Lower leg skin (tissue), 4 donors: ENCODE measurements at places on chromosomes 2 and 18.

- DNase-seq, result no peak
Observed at GRCh38 chr2:140248623-140249022, 1468.4 kb upstream of the NXPH2 start.

DNA sequence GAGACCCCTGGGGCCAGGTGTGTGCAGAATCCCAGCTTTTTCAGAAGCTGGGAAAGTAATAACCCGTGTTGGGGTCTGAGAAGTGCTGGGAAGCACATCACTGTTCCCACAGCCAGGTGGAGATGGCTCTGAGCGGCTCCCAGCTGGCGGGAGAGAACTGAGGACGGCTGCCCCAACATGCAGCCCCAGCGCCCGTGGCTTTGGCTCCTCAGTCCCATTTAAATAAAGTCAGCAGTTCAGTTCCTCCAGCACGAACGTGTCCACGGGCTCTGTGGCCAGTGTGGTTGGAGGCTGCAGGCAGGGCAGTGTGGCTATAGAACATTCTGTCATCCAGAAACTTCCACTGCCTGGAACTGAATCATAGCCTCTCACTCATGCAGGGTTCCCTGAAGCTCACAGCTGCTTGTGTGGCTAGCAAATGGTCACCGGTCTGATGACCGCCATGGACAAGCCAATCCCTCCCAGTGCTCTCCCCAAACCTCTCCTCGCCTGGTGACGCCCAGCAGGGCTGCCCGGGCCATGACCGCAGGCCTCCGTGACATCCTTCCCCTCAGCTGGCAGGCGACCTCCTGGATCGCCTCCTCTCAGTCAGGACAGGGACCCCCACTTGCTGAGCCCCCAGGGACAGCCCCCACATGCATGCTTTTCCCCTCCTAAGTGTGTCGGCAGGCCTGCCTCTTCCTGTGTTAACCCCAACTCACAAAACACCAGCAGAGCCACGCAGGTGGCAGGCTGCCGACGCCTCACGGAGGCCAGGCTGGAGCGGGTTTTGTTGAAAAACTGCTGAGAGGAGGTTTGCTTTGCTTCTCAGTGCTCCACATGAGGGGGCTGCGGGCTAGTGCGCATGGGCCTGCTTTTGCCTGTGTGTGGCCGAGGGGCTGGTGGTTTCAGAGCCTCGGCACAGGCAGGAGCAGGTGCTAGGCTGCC is 1.3 kb downstream of the RTP5 start:
- no peak for DNase-seq

DNA sequence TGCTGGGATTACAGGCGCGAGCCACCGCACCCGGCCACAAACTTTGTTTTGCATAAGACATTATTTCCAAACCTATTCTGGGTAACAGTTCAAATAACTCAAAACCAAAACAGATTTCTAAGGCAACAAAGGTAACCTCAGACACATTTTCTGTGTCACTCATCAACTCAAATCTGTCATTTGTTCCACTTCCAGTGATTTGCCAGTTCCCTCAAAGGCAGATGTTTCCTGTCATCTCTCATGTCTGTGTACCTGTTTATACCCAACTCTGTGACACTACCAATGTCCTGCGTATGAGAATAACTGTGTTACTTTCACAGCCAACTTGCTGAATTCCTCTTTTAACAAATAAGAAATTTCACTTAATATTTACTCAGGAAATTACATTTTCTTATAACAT is 54.4 kb downstream of the SCN3A start:
- DNase-seq, result no peak

DNA sequence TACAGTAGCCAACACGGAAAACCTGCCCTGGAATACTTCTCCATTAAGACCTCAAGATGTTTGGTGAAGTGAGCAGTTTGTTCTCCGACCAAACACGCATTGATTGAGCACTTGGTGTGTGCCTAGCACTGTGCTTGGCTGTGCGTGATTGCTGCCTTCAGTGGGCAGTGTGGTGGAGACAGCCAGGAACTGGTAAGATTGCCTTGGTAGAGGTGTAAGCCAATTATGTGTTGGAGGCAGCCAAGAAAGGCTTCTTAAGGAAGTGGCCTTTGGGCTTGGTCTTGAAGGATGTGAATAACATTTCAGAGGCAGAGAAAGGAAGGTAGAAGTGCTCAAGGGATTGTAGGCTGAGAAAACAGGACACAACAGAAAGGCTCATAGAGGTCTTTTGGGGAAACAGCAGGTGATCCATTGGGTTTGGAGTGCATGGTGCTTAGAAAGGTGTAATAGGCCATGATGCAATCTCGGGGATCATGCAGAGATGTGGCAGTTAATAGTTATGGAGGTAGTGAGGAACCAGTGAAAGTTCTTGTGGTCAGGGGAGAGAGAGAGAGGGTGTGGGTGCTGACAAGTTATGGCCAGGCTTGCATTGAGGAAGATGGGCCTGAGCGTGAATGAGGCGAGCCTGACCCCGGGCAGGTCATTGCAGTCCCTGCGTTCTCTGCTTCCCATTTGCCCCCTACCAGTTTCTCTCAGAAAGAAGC is 6.3 kb downstream of the B3GNT2 start:
- DNase-seq, result no peak

GRCh38 chr2:3169106-3169870 is 208.3 kb downstream of the EIPR1 start:
- DNase-seq, result no peak

GRCh38 chr2:71778936-71779773 is 325.8 kb downstream of the DYSF start:
- no peak for DNase-seq

GRCh38 chr2:180842461-180842860 is 137.9 kb upstream of the UBE2E3 start:
- no peak for DNase-seq

DNA sequence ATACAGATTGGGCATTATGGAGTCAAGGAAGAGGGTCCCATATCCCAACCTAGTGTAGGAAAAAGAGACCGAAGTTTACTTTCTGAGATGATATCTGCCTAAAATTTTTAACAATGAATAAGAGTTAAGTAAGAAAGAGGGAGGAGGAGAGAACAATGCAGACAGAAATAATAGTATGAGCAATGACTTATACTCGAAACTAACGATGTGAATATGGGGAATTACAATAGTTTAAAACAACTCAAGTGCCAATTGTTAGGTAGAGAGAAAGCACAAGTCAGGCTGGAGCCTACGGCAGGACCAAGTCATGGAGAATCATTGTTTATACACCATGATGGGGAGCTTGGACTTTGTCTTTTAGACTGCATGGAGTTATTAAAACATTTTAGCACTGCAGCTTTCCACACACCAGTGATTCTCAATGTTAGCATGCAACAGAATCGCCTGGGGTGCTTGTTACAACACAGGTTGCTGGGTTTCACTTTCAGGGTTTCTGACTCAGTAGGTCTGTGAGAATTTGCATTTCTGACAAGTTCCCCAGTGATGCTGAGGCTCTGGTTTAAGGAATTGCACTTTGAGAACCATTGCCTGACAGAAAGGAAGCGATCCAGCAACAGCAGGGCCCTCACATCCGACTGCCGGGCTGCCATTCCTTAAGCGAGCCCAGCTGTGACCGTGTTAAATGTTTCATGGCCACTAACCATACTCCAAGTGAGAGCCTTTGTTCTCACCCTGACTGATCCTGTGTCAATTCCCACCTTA is 511.2 kb downstream of the DCDC2C start:
- no peak for DNase-seq

DNA sequence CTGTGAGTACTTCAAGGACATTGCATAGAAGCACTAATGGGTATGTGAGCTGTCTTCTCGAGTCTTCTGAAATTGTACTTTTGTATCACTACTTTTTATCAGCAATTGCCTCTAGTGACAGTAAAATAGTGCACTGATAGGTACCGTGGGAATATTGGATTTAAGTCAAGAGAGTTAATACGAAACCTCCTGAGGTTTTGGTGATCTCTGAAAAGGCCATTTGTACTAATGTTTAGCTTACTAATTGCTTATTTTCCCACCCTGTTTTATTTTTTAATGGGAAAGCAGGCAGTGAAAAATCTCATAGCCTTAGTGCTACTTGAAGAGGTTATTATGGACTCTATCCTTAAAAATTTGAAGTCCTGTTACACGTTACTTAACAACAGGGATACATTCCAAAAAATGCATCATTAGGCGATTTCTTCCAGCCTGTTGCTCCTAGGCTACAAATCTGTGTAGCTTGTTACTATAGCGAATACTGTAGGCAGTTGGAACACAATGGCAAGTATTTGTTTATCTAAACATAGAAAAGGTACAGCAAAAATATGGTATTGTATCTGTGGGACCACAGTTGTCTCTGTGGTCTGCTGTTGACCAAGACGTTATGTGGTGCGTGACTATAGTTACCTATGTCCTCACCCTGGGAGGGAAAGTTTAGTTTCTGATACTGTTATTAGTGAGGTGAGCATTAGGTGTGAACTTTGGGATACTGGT is 65.9 kb downstream of the CAB39 start:
- DNase-seq, result no peak

DNA sequence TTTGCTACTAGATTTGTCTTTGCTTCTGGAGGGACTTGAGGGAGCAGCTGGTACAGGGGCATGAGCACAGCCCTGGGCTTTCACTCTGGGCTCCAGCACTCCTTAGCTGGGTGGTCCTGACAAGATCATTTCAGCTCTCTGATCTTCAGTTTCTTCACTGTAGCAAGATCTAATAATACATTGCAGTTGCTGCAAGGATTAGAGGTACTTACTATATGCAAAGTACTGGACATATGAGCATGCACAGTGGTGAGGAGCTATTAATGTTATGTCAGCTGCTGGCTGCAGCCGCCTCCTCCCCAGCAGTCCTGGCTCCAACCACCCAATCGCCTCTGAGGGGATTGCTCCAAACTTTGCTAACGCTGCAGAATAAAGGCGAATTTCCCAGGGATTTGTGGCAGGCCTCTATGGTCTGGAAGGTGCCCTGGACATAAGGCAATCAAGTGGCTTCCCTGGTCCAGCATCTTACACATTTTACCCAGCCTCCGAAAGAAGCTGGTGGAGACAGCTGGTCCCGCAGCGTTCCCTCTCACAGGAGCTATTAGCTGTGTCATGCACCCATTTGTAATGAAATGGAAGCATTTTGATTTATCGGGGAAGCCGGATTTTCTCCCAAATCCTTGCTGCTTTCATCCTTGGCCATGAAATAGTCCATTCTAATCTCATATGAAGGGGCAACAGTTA is 96.7 kb downstream of the RHOB start:
- DNase-seq, result no peak

- DNase-seq, result no peak
Observed at GRCh38 chr2:197710424-197711042, 5.4 kb downstream of the MARS2 start.

DNA sequence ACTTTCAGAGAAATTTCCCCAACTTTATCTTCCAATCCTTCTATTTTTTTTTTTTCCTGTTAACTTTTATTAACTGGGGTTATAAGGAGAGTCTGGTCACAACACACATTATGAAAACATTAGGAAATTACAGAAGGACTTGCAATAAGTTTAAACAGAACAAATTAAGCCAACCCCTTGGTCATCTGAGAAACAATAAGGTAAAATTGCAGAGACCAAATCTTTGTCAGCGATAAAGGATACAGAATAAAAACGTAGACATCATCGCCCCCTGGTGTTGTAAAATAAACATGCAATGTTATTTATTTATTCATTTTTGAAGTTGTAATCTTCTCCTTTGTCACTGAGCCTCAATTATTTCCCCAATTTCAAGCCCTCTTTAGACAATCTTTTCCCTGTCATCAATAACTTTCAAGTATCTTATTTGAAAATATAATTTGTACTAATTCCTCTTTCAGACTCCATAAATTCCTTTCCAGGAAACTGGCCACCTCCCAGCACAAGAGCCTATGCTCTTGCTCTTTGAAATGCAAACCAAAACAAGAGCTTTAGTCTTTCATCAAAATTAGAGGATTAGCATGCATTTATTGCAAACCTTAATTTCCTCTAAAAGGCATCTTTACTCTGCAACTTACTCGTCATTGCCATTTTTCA is 19.5 kb downstream of the G6PC2 start:
- DNase-seq, result no peak

GRCh38 chr2:216287251-216287650 is 85.0 kb downstream of the MARCHF4 start:
- no peak for DNase-seq

- DNase-seq, result no peak
Observed at GRCh38 chr18:65792456-65793074, 41.8 kb downstream of the CDH7 start.

DNA sequence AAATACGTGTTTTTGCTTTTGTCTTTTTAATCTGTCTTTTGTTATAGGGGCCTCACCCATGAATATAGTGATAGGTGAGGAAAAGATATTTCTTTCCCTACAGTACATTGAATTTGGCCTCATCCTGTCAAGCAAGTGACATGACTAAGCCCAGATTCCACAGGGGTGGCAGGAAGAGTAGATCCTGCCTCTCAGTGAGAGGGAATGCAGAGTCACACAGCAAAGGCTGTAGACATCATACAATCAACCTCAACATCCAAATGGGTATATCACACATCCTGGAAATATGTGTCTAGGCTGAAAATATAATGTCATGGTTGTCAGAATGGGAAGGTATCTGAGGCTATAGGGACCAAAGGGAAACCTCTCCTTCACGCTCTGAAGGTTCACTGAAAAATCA is 269.6 kb downstream of the CDH20 start:
- no peak for DNase-seq

GRCh38 chr2:2896643-2897042 is 481.0 kb downstream of the EIPR1 start:
- DNase-seq, result peak; percentile 34

DNA sequence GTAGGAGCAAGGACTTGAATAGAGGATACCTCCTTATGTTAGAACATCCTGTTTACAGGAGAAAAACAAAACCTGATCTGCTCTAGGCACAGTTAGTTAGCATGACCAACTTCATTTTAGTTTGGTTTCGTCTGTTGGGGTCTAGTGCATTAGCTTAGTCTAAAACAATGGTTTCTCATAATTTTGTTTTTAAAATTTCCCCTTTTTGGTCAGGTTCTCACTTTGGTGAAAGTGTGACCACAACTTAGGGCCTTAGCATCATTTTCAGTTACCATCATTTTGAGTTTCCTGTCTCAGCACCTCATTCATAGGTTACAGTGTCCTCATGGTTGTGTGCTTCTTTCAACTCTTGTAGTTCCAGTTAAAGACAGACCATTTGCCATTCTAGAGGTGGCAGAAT is 1277.0 kb upstream of the SLC39A10 start:
- no peak for DNase-seq

GRCh38 chr2:84427235-84428138 is 31.6 kb downstream of the SUCLG1 start:
- DNase-seq, result no peak

- DNase-seq, result no peak
Observed at GRCh38 chr2:64325852-64326577, 127.9 kb upstream of the LGALSL start.

- DNase-seq, result no peak
Observed at GRCh38 chr2:29000956-29001355, 19.9 kb downstream of the TOGARAM2 start.

GRCh38 chr2:95356821-95357700 is 45.4 kb upstream of the FAHD2A start:
- no peak for DNase-seq

DNA sequence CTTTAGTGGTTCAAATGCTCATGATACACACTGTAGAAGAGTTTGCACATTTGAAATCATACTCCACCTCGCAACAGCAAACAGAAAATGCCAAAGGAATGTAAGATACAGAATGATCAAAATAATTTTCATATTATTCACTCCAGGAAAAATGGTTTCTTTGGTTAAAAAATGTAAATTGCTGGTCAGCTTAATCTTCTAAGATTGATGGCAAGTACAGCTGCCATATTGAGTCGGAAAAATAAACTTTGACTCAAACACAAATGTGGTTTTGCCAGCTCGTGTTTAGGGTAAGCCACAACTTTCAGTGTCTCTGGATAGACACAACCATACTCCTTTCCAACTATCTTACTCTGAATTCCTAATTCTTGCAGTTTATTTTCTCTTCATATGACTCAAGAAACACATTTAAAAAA is 154.9 kb upstream of the SMIM21 start:
- no peak for DNase-seq
